ENCODE measurements at places on chromosomes 5 and 9.
A peak's percentile ranks its signal among the peaks of the same experiment; 100 is the strongest.

DNA sequence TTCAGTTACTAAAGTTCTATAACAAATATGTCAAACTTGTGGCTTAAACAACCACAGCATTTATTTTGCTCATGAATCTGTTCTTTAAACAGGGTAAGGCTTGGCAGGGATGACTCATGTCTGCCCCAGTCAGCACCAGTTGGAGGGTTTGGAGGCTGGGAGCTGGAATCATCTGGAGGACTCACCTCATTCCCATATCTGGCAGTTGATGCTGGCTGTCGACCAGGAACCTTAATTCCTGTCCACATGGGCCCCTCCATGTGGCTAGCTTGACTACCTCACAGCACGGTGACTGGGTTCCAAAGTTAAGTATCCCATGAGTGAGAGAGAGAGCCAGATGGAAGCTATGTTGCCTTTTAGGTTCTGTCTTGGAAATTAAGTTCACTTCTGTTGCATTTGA lies 13.8 kb upstream of the CCL28 start:
- DNase-seq = peak; percentile 97

DNA sequence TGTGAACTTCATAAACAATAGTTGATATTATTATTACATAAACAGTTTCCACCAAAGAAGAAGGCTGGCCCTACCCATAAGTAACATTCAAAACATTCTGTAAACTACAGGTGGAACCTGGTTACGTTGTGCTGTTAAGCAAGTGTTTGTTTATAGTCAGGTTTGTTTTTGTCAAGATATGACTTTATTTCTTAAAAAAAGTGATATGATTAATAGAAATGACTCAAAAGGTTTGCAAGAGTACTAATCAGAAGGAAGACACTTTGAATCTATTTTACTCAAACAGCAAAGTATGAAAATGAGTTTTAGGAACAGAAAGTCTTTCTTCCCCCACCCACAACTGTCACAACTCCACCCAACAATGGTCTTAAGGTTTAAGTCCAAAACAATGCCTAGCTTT lies 220.8 kb downstream of the PLK2 start:
- no peak for DNase-seq

- DNase-seq = no peak
These were observed 259.8 kb downstream of the NDUFS4 start for GRCh38 chr5:53820119-53820801.

DNA sequence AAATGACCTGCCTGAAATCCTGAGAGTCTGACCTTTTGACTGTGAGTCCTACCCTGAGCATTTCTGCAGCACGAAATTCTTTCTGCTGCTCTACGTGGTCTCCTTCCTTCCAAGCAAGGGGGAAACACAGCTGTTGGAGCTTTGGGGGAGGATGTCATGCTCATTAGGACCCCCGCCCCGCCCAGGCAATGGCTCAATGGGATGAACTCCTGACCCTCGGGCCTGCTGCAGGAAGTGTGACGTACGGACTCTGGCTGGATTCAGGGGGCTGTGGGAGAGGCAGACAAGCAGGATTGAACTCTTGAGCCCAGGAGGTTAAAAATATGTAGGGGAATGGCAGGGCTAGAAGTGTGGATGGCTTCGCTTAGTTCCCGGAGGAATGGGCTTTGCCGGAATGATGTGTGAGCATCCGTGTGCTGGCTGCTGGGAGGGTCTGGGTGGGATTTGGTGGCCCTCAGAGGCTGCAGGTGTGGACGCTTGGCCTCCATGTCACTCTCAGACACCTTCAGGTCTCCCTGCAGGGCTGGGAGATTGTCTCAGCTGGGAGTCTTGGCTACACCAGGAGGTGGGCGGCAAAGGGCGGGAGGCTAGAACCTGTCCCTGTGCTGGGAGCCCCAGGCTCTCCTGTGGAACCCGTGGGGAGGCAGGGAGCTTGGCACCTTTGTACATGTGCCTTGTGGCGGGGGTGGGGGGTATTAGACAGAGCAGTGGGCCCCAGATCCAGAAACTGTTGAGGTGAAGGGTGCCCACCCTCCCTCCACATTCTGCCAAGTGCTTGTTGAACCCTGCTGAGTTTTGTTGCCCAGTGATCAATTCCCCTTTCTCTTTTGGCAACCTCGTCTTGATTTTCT lies 26.3 kb downstream of the STC2 start:
- no peak for DNase-seq

- no peak for DNase-seq
These were observed 15.0 kb downstream of the ORM2 start for GRCh38 chr9:114344692-114345091.

GRCh38 chr5:147708708-147709107 lies 73.8 kb downstream of the JAKMIP2 start:
- DNase-seq = no peak

- no peak for DNase-seq
These were observed 361.6 kb upstream of the SLC30A5 start for GRCh38 chr5:68732251-68732650.

- peak; percentile 99 for DNase-seq
These were observed 65.3 kb downstream of the CSNK1A1 start for GRCh38 chr5:149485655-149486615.

- no peak for DNase-seq
These were observed 155.7 kb upstream of the EFNA5 start for GRCh38 chr5:107826311-107827000.

GRCh38 chr5:83036991-83037575 lies 40.1 kb downstream of the TMEM167A start:
- DNase-seq = no peak

DNA sequence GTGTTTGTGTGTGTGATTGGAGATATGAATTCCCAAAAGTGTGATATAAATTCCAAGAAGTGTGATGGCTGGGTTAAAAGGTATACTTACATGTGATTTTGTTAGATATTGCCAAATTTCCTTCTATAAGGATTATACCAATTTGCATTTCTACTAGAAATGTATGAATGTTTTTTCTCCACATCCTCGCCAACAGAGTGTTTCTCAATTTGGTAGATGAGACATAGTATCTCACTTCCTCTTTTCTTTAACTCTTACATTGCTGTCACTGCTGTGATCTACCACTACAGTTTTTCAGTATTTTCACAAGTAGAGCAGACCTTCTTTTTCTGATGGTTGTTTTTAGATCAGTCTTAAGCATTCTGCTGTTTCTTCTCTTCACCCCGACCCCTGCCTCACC lies 111.3 kb downstream of the FER start:
- DNase-seq = no peak

GRCh38 chr5:80837679-80838078 lies 122.5 kb upstream of the RASGRF2 start:
- DNase-seq = no peak

GRCh38 chr9:73180403-73180802 lies 28.7 kb downstream of the ANXA1 start:
- DNase-seq = peak; percentile 48

DNA sequence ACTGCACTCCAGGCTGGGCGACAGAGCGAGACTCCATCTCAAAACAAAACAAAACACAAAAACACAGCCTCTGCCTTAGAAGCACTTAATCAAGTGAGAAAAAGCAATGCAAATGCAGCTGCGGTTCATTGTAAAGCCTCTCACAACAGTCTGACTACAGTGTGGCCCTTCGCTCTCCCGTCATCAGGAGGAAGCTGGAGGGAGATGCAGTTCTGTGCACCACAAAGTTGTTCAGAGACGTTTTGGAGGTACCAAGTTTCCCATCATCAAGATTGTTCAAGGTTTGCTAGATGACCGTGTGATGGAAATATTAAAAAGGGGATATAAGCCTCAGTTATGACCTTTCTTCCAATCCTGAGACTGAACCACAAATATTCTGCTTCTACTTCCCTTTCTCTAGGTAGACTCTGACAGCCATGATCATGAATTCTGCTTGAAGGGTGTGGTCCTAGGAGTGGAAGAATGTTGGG lies 40.9 kb downstream of the SEC61B start:
- no peak for DNase-seq

- DNase-seq = no peak
These were observed 196.0 kb upstream of the PAPPA start for GRCh38 chr9:115957585-115957984.
